MG63 (cell line): ENCODE measurements at places on chromosomes 5 and 9. TPM values are rescaled to one million over a fixed set of nuclear protein-coding genes. Genes with fewer than 3 reads are reported as not detected.

The CCNI2 gene
- 0.27 TPM in 1 of 2 replicates, not detected in the other for total RNA-seq

The BHMT2 gene
- total RNA-seq, result 0.79 and 1.5 TPM in 2 replicates

The ANGPTL2 gene
- 7.1 and 8.1 TPM in 2 replicates for total RNA-seq

The PIP5K1B gene
- total RNA-seq, result not detected in 2 replicates

The GGTA1 gene
- total RNA-seq, result 4.6 and 6.2 TPM in 2 replicates

The PCBD2 gene
- total RNA-seq, result 7.1 and 11.1 TPM in 2 replicates

The PCDHA10 gene
- not detected in 2 replicates for total RNA-seq

The SLC6A18 gene
- not detected in 2 replicates for total RNA-seq

The EIF4E1B gene
- not detected in 2 replicates for total RNA-seq

DNA sequence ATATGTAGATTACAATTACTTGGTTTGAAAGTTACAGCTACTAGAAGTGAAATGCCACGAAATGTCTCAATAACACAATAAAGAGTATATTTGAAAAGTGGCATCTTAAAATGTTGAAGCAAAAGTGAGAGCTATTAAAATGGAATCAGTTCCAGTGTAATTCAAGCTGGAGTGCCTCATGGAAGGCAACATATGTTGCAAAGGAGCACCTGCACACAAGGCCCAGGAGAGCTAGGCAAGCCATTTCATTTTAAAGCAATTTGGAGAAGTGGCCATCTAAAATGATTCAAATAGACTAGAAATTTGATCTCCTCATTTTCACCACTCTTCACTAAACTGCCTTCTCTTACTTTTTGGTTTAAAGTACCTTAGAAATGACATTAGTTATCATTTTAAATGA, 167.8 kb downstream of the GABRB2 start:
- DNase-seq, result no peak

DNA sequence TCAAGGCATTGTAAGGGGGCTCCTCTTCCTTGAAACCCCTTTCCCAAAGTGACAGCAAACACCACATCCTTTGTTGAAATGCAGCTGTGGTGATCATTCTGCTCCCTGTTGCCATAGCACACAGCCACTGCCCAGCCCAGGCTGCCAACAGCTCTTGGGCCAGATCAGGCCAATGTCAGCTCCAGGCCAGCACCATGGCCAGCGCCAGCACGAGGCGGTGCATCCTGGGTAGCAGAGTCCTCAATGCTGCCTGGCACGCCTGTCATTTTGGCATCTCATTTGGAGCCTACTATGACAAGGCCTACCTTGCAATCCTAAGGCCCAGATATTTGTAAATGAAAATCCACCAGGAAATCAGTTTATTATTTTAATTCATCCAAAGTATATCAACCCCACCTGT, 390.6 kb downstream of the DNAH5 start:
- DNase-seq, result peak; percentile 55

GRCh38 chr5:3179220-3179619, 416.4 kb upstream of the IRX1 start:
- no peak for DNase-seq

- DNase-seq, result peak; percentile 77
Observed at GRCh38 chr5:1763548-1763911, 36.1 kb downstream of the MRPL36 start.

DNA sequence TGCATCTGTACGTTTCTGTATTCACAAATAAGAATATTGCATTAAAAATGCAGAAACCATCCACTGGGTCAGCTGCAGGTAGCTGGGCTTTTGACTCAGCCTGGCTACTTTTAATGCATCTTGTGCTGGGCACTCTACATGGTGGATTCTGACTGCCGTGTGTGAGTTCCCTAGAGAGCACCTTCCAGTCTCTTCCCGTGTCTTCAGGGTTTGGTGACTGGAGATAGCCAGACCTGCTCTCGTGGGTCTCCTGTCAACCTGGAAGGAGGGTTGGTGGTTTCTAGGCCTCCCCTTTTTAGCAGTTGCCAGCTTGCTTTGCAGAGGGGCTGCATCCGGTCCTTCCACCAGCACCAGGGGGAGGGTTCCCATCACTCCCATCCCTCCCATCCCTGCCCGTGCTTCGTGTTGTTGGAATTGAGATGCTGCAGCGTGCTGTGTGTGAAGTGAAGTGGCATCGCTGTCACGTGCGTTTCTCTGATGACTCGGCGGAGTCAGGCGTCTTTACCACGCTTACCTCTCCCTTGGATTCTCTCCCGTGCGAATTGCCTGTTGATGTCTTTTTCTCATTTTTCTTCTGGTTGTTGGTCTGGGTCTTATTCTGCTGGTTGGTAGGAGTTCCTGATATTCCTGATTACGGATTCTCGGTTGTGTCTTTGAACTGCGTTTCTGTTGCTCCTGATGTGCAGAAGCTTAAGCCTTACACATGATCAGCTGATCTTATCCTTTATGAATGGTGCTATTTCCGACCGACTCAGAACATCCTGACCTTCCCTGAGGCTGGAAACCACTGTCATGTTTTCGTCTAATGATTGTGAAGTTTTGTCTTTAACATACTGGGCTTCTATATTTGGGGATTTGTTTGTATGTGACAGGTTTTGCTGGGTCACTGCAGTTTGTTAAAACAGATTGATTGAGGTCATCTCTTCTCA, 16.9 kb downstream of the FBXW5 start:
- no peak for DNase-seq

DNA sequence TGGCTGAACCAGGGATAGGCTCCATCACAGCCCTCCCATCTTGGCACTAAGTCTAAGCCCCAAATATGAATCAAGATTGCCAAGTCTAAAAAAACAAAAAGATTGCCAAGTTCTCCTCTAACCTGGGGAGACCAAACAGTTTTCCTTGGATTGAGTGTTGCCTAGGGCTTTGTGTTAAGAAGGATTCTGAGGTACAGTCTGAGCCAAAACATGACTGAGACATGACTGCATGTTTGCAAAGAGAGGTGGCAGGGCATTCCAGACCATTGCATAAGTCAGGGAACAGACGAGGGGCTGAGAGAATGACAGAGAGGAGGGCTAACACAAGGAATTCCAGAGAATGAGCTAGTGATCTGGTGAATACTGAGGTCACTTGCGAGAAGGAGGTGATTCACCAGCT, 11.4 kb downstream of the LAMC3 start:
- DNase-seq, result peak; percentile 65

DNA sequence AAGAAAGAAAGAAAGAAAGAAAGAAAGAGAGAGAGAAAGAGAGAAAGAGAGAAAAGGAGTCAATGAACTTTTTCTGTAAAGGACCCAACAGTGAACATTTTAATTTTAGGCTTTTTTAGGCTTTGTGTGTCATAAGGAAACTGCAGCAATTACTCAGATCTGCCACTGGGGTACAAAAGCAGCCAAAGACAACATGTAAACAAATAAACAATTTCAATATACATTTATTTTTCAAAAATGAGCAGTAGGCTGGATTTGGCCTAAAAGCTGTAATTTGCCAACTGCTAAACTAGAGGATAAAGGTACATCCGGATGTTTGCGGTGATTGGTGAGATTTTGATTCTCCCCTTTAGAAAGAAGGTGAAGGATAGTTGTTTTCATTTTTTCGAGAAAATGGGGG, 143.6 kb downstream of the CEMIP2 start:
- no peak for DNase-seq

DNA sequence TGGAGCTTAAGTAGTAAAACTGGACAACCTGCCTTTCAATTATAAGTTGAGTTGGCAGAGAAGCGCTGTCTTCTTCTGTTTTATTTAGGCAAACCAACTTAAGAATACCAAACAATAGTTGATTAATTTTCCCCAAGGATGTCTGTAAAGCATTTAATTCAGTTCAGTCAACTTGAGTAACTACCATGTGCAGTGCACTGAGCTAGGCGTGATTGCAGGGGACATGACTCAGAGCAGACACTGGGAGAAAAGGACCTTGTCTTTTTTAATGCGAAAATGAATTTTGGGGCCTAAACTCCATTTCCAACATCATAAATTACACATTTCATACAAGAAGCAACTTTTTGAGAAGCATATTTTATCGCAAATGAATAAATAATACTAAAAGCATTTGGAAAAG, 66.3 kb downstream of the FBXL7 start:
- no peak for DNase-seq

GRCh38 chr5:79800979-79801827, 111.6 kb downstream of the CMYA5 start:
- DNase-seq, result no peak

DNA sequence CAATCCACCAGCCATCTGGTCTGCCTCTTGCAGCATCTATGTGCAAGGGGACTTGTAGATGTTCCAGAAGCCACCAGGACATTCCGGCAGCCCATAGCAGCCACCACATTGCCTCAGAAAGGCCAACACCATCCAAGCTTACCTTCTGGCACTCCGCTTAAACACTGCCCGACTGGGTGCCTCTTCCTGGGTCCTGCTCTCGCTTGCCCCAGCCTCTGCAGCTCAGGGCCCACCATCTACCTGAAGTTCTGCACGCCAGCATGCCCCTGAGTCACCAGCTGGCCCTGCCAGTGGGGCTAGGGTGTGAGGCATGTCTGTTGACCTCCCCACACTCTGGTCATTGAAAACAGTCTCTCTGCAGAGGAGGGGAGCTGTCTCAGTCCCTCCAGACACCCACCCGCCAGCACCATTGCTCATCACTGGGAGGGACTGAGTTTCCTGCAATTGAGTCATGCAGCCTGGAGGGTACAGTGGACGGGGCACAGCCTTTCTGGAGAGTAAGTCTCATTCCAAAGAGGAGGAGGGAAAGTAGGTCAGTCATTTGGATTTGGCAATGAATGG, 16.9 kb upstream of the COL5A1 start:
- peak; percentile 92 for DNase-seq

- no peak for DNase-seq
Observed at GRCh38 chr5:161302559-161302958, 244.0 kb downstream of the GABRB2 start.

DNA sequence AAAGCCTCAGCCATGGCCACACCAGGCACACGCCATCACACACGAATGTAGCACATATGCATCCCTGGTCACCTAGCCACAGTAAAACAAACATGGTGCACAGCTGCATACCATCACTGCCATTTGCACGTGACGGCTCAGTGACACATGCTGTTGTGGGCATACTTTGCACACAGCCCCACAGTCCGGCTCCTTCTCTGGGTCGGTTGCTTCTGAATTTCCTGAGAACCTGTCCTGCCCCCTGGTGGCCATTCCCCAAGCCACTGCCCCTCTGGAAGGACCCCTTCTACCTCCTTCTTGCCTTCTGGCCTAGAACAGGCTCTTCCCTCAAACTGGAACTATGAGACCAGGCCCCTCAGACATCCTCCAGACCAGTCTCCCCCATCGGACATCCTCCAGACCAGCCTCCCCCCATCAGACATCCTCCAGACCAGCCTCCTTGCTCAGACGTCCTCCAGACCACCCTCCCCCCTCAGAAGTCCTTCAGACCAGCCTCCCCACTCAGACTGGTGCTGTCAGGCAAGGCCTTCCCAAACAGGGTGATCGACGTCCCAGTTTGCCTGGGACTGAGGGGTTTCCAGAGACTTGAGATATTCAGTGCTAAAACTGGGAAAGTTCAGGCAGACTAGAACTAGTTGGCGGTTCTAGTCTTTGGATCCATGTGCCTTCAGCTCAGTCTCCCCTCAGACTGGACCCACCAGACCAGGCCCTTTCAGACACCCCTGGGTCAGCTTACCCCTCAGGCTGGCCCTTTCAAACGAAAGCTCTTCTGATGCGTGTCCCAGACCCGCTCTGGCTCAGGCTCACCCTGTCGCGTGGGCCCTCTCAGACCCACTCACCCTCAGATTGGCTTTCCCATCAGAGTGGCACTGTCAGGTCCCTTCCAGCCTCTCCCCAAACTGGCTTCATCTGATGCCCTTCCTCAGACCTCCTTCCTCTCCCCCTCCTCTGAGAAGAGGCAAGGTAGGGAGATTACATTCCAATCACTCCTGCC, 24.3 kb upstream of the ENHO start:
- DNase-seq, result peak; percentile 51

DNA sequence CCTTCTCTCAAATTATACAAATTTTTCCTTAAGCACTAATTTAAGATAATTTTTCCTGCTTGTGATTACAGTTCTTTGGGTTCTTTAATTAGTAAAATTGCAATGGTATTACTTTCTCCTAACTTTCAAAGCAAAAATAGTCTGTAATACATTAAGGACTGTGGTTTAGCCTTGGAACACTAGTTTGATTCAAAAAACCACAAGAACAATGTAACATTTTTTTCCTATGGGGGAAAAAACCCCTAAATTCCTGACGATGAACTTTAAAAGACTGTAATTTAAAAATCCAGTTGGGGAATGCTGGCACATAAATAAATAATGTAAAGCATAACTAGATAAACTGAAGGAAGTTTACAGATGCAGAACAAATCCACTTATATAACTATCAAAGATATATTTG, 65.3 kb downstream of the CDC14B start:
- no peak for DNase-seq

- DNase-seq, result no peak
Observed at GRCh38 chr5:1244976-1245375, 19.8 kb downstream of the SLC6A18 start.

- no peak for DNase-seq
Observed at GRCh38 chr9:134597957-134598883, 43.4 kb upstream of the COL5A1 start.

GRCh38 chr9:129672702-129673101, 7.3 kb downstream of the PRRX2 start:
- no peak for DNase-seq

DNA sequence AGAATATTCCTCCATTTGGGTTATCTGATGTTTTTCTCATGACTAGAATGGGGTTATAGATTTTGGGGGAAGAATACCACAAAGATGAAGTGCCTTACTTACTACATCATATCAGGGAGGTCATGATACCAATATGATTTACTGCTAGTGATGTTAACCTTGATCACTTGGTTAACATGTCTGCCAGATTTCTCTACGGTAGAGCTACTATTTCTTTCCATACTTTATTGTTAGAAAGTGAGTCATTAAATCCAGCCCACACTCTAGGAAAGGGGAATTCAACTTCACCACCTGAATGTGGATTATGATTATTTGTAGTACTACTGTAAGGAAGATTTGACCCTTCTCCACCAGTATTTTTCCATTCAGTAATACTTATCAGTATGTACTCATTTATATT, 64.7 kb downstream of the UBE2R2 start:
- no peak for DNase-seq

DNA sequence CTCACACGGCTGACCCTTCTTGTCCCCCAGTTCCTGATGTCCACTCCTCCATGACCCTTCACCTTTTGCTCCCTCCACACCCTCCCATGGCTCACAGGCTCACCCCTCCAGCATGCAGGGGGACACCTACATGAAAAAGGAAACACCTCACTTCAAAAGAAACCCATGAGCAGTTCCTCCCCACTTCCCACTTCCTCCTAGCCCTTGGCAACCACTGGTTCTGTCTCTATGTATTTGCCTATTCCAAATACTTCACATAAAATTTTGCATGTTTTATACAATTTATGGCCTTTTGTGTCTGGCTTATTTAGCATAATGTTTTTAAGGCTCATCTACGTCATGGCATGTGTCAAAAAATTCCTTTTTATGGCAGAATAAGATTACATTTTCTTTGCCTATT, 100.2 kb upstream of the S1PR3 start:
- DNase-seq, result no peak

DNA sequence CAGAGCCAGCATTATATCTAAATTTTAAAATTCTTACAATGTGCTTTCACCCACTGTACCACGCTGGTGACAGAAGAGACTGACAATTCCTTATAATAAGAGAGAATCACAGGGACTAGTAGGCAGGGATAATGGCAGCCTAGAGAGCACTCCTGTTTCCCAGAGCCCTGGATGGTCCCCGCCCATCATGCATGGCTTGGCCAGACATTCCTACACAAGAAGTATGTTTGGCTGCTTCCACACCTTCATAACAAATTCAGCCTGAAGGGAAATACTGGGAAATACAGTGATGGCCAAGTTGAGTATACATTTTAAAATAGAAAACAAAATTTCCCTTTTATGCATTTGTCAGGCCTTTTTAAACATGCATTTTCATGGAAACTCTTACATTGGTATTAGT, 193.5 kb upstream of the ELL2 start:
- no peak for DNase-seq

- no peak for DNase-seq
Observed at GRCh38 chr5:93404246-93404645, 176.8 kb downstream of the NR2F1-AS1 start.
